ENCODE measurements at places on chromosomes 3 and 15.

DNA sequence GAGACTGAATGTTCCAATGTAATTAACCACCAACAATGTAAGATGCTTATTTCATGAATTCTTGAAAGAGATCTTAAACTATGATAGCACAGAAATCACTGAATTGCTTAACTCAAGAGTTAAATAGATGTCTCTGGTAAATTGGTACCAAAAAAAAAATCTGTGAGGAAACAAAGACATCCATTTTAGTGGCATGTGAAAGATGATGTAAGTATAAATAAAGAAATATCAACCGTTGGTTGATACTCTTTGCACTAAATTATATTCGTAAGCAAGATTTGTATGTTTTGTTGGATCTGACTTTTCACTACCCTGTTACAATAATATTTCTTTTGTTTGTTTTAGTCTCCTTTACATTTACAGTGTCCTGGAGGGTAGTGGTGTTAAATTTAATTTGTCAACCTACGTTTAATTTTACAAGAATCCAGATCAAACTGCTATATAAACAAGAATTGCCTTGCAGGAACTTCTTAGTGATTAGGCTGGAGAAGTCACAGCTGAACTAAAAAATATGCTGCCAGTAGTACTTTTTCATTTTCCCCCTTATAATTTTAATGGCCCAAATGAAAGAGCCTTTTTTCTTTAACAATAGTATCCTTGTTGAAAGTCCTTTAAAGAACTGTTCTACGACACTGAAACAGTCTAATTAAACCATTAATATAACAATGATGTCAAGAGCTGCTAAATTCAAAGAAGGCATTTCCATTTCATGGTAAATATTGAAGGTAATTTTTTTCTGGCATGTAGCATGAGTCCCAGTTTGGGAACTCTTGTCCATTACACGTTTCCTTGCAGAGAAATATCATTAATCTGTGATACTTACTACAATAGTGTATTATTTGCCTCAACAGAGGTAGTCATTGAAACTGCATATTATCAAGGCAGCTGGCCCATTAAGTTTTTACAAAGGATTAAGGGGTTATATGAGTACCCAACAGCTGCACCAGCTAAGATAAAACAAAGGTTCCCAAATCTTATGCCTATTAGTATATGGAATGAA, 109.6 kb upstream of the PHLDB2 start:
- no peak for DNase-seq

DNA sequence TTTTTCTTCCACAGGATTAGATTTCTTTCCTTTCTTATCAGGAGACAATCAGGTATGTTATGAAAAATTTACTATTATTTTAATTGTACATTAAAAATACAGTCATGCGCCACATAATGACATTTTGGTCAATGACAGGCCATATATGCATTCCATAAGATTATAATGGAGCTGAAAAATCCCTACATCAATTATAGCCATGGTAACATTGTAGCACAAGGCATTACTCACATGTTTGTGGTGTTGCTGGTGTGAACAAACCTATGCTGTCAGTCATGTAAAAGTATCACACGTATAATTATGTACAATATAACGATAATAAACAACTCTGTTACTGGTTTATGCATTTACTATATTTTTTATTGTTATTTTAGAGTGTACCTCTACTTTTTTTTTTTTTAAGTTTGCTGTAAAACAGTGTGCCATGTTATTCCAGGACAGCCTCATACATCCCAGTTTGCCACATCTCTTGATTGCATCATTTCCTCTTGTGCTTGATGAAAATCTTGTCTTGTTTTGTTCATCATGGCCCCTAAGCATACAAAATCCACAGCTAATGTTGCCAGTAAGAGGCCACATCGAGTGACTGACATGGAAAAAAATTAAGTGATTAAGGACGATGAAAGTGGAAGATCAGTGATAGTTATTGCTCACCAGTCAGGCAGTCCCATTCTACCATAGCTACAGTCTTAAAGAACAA, 21.4 kb downstream of the CALML4 start:
- DNase-seq: no peak

- no peak for DNase-seq
Measured at GRCh38 chr3:142809259-142809658, 79.6 kb downstream of the PCOLCE2 start.

DNA sequence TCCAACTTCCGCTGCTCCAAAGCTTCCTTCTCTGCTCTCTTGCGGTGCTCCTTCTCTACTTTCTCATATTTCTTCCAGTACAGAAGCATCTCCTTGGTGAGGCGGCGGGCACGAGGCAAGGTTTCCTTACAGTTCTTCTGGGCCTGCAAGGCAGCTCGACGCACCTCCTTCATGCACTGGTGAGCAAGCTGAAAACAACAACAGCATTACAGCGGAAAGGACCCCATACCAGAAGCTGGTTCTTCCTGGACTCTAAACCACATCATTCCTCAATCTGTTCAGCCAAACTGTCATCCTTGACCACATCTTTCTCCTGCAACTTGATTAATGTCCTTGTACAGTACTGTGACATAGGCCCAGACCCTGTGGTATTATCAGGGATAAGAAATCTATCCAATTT, 36.4 kb downstream of the INO80 start:
- no peak for DNase-seq

DNA sequence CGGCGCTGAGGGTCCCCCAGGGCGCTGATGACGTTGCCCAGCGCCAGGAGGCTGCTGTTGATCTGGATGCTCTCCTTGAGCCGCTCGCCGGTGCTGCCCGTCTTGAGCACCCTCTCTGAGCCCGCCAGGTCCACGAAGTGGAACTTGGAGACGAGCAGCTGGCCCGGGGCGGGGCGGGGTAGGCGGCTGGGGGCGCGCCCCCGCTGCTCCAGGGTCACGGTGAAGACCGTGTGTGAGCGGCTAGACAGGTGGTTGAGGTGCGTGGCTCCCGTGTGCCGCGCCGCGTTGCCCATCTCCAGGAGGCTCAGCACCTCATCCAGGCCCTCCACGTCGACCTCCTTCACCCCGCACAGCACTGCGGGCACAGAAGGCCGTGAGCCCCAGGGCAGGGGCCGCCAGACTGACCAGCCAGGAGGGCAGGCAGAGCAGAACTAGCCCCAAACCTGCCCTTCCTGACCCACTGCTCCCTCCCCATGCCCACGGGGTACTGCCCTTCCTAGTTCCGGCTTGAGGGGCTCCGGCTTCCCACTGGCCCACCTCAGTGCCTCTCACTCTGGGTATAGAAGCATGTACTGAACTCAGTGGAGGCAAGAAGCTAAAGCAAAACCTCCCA, 6.1 kb downstream of the KIF7 start:
- no peak for DNase-seq

GRCh38 chr3:64848822-64849221, 161.0 kb upstream of the ADAMTS9 start:
- DNase-seq: no peak

- no peak for DNase-seq
Measured at GRCh38 chr3:94305835-94306611, 243.2 kb downstream of the NSUN3 start.

DNA sequence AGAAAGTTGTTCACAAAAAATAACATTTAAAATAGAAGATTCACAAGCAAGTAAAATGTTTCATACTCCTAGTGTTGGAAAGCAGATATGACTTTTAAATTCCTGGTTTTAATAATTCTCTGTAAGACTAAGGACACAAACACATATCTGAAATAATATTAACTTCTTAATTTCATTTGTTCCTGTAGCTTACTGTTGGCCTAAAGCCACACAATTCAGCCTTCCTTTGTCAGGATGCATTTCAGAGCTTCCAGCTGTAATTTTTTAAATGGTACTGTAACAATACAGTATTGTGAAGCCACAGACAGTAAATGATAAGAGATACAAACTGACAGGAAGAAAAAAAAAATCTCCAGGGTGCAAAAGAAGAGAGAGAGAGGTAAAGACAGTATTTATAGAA, 84.2 kb downstream of the TMCC1 start:
- no peak for DNase-seq

DNA sequence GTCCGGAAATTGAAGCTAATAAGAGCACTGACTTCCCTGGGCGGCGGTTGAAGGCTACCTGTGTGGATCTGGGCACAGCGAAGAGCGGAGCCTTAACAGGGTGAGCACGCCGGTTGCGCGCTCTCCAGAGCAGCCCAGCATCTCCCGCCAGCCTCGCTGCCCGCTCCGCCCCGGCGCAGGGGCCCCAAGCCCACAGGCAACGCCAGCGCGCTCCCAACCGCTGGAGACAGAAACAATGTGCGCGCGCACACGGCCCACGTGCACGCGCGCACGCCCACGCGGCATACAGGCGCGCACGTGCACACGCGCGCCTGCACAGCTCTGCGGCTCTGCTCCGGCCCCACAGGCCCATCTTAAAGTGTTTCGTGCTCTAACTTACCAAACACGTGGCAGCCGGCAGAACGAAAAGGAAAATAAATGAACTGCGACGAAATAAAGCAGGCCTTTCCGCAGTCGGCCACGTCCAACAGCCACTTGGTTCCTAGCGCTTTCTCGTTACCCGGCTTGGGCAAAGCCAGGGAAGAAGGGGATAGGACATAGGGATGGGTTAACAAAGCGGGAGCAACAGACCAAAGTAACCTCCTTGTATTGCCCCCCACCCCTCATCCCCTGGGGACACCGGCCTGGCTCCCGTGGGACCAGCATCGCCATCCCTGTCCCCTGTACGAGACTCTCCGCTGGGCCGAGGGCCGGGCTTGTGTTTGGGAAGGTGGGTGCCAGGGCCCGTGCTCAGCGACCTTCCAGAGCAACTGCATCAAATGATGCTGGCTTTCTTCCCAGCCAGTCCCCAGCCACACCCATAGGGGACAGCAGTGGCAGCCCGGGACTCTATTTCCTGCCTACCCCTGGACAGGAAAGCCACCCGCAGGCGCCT, 203.7 kb downstream of the ABHD5 start:
- no peak for DNase-seq

- DNase-seq: no peak
Measured at GRCh38 chr3:99246010-99246654, 344.6 kb upstream of the DCBLD2 start.

DNA sequence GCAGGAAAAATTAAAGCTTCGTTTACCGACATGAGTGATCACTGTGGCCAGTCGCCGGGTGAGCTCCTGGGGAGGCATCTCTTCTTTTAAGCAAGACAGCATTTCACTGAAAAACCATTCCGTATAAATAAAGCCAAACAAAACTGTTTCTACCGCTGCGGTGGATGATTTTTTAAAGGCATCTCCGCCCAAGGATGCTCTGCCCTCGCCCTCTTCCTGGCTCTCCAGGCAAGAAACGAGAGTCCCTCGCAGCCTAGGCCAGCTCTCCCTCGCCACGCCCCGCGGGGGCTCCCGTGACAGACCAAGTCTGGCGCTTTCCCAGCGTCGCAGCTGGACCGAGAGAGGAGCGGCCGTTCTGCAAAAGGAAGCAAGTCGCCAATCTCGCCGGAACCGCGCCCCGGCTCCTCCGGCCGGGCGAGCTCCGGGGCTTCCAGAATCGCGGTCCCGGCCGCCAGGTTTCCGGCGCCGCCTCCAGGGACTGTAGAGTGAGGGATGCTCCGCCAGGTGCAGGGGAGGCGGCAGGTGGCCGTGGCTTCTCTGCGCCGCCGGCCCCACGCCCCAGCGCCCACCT, 458 bp downstream of the MCF2L2 start:
- no peak for DNase-seq

GRCh38 chr3:9951962-9952805, at the start of gene PRRT3:
Gene PRRT3, minus strand, starts transcription at chr3:9952408. Its CDS starts 2,293 bp downstream, at chr3:9950115.
- DNase-seq: no peak

DNA sequence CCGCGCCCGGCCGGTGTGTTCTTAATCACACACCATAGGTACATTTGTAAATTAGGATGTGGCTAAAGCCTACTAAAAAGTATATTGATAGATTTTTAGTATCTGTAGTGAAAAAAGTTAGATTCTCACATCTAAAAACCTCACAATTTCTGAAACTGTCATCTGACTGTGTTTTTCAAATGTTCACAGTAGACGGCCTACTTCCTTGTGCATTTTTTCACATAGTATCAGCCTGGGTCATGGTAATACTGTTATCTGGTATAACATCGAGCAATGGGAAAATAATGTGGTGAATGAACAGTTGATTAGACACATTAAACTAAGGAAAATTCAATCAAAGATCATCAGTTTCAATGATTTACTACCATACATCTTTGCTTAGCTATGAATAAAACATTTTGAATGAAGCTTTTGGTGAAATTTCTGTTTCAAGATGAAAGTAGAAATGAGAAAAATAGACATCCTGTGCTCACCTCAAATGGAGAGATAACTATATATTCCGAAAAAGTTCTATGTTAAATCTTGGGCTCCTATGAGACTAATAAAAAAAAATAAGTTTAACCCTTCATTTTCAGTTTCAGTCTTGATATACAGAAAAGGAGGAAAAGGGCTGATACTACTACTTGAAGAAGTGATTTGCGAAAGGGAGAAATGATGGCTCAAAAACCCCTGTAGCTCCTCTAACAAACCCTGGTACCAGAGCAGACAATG, 262.7 kb downstream of the ZBTB20 start:
- no peak for DNase-seq

- DNase-seq: no peak
Measured at GRCh38 chr3:106811376-106811775, 565.9 kb upstream of the CCDC54 start.

Measured in GM12878 (cell line).